NCI-H2227 treated with DMSO at 0.1 percent for 48 hours (cell line): ENCODE measurements at places on chromosomes 16 and 17.

DNA sequence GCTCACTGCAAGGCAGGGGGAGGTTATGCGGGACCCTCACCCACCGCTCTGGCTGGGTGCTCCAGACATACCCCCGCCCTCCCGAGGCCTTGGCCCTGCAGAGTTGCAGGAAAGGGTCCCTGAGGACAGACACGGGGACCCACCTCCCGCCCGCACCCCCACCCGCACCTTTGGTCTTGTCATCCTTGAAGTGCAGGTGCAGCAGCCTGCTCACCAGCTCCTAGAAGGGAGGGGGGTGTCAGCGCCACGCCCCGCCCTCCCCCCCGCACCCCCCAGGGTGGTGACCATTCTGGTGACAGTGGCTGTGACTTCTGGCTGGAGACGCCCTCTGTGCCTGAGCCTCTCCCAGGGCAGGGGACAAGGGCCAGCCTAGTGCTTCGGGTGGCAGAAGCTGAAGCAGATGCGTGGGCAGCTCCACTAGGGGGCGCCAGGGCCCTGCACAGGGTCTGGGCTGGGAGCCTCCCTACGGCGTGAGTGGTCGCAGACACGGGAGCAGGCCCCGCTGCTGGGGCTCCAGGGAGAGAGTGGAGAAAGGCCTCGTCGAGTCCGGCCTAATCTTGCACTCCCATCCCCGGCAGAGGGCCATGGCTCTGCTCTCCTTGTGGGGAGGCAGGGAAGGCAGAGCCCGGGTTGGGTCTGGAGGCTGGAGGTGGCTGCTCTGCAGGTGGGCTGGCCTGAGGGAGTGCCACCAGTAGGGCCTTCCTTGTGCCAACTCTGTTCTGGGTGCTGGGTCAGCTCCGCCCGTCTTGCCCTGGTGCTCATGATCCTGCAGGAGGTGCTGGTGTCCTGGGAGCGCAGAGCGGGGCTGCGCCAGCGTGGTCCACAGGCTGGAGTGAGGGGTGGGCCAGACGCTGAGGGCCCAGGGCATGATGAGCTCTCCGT, 2.7 kb downstream of the CENPX start:
- DNase-seq: no peak

GRCh38 chr17:13297183-13297582, 279.4 kb upstream of the ELAC2 start:
- no peak for DNase-seq

GRCh38 chr17:50799582-50799981, 32.3 kb upstream of the ANKRD40CL start:
- no peak for DNase-seq

GRCh38 chr17:49748791-49749190, 15.1 kb downstream of the FAM117A start:
- DNase-seq: peak; percentile 70

DNA sequence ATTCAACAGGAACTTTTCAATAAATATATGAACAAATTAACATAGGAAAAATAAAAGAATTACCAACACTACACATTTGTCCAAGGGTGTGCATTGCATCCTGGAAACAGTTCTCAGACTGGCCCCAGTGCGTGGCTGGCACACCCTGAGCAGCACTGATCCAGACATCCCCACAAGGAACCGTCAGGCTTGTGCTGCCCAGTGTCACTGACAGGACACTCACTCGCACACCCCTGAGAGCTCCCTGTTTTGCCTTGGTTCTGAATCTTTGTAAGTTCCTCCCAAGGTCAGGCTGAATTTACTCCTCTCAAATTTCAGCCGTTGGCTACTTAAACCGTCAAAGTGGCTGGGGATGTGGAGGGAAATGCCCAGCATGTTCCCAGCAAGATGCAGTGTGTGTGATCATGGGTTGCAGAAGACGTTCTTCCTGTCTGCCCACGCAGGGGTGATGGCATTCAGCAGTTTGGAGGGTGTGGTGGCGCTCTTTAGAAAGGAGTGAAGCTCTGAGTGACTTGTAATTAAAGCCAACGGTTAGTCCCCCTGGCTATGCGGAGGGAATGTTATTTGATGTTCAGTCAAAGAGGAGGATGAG, 1.7 kb downstream of the MT2A start:
- no peak for DNase-seq

- no peak for DNase-seq
Observed at GRCh38 chr17:22517716-22518115, 825.4 kb downstream of the KCNJ18 start.

- DNase-seq: peak; percentile 83
Observed at GRCh38 chr16:19907161-19907992, 22.7 kb upstream of the GPRC5B start.

DNA sequence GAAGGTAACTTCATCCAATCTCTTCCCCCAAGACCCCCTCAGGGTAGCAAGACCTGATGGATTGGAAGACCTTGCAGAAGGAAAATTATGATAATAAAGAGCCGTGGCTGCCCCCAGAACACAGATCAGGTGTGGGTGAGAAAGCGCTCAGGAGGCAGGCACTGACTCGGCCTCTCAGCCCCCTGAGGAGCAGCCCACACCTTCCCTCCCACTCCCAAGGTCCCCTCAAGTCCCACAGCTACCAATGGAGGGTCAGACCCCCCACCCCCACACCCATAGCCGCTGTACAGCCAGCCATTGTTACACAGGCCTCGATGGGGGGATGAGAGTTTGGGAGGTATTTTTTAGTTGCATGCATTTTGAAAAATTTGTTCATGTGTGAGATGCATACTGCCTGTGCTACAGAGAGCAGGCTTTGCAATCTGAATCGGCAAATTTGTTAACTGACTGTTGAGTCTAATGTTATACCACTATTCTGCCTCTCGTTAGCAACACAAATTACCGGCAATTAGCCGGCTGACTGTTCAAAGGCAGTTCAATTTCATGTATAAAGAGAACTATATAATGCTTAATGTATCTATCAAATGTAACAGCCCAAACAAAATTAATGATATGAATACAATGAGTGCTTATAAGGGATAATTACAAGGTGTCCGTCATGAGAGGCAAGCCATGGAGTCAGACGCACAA, 211.7 kb downstream of the C16orf78 start:
- no peak for DNase-seq

GRCh38 chr17:54368906-54369305, 531.7 kb upstream of the TOM1L1 start:
- DNase-seq: no peak

- no peak for DNase-seq
Observed at GRCh38 chr16:84055801-84056634, 13.4 kb upstream of the SLC38A8 start.

- no peak for DNase-seq
Observed at GRCh38 chr17:66610361-66611133, 224.4 kb upstream of the CACNG5 start.

- DNase-seq: no peak
Observed at GRCh38 chr16:535446-536405, 8.2 kb downstream of the CAPN15 start.

DNA sequence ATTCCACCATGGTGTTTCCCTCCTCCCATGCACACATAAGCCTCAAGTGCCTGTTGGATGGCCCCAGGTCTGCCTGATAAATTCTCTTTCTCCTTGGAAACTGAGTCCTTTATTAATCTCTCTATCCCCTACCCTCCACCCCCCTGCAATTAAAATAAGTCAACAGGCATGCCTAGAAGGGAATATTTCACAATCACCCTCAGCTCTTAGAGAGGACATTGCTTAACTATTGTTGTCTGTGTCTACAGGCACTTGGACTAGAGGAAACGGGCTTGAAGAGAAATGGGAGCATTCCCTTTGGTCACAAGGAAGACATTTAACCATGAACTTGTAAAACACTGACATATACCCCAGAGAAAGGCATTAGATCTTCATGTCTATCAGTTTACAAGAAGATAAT, 39.5 kb downstream of the RCVRN start:
- DNase-seq: no peak

DNA sequence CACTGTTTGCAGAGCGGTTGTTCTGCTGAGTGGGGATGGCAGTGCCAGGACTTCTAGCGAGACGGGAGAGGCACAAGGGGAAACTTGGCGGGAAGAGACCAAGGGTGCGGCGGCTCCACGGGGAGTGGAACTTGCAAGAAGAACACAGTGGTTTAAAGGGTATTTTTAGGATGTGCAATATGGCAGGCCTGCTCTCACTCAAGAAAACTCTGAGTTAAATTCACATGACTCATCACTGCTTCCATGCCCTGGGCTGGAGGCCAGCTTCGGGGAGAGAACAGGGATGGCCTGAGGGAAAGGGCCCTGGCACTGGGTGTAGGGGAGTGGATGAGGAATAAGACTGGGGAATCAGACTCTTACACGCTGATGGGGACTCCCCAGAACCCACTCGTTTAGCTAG, 13.3 kb upstream of the CD300LD start:
- no peak for DNase-seq

DNA sequence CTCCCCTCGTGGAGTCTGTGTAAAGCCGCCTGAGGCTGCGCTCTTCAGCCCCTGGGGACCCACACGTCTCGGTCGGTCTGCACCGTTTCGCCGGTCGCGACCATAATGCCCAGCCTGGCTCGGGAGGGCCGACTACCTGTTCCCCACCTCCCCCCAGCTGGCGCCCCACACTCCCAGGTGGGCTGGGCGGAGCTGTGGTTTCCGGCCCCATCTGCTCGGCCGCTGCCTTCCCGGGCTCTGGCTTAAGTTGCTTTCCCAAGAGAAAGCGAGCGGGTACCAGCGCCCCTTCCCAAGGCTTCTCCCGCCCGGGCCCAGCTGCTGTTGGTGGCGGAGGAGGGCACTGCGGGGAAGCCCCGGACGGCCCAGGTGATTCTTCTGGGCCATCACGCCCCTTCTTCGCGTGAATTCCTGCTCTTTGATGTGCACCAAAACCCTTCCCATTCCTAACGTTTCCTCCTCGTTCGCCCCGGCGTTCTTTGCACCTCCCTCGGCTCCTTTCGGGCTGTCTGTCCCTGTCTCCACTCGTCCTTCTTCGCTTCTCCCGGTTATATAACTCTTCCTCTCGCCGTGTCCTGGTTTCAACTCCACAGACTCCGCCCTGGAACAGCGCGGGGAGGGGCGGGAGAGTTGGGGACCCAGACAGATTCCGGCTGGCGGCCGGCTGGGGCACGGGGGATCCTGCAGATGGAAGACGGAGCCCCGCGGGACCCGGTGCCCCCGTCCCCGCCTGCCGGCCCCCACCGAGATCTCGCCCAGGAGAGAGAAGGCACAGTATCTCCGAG, 2.0 kb downstream of the KDM6B start:
- DNase-seq: peak; percentile 40

DNA sequence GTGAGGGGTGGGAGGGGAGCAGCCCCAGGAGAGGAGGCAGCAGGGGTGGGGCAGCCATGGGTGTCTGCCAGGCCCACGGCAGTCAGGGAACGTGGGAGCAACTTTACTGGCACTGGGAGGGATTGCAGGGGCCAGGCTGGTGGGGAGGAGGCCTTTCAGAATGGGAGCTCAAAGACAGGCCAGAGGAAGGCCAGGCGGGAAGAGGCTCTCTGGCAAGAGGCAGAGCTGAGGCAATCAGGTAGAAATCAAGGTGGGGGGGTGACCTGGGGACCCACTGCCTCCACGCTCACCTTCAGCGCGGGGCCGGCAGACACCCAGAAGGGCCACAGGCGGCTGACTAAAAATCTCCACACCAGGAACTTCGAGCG, 11.9 kb upstream of the GSE1 start:
- no peak for DNase-seq

DNA sequence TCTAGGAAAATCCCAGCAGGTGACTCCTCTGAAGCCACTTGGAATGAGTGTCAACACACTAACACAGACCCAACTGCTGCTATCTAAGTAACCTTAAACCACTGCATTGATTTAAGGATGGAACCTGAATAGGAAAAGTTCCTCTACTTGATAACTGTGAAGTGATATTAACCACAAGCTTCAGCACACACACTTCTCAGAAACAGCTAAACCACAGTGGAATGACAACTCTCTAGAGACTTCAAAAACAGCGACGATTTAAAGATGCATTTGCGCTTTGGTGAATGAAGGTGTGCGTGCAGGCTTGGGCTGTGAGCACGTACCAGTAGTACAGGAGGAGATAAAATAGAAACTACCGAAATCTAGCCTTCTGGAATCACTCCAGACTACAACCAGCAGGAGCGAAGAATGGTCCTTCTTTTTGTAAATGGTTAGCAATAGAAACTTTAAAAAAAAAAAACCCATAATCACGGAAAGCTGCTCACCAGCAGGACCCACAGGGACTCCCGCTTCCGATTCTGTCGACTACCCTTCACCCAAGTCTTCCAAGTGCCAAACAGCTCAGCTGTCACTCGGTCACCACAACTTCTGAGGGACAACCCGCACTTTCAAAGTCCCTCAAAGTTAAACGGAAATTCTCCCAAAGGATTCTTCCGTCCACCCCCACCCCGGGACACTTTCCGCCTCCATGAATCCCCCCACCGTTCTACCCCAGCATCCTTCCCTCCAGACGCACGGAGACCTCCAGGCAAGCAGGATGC, 137.7 kb upstream of the CORO6 start:
- no peak for DNase-seq

GRCh38 chr16:16124438-16124837, 98.9 kb downstream of the ABCC6 start:
- DNase-seq: no peak
